ENCODE measurements at places on chromosomes 2 and 18.

DNA sequence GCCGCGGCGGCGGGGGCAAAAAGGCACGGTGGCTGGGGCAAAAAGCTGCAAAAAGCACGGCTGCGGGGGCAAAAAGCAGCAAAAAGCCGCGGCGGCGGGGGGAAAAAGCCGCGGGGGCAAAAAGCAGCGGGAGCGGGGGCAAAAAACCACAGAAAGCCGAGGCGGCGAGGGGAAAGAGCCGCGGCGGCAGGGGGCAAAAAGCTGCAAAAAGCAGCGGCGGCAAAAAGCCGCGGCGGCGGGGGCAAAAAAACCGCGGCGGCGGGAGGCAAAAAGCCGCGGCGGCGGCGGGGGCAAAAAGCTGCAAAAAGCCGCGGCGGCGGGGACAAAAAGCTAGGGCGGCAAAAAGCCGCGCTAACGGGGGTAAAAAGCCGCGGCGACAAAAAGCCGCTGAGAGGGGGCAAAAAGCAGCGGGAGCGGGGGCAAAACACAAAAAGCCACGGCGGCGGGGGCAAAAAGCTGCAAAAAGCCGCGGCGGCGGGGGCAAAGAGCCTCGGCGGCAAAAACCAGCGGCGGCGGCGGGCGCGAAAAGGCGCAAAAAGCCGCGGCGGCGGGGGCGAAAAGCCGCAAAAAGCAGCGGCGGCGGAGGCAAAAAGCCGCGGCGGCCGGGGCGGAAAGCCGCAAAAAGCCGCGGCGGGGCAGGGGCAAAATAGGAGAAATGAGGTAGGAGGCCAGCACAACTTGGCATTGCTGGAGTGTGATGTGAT lies 123.4 kb downstream of the ANKRD30BL start:
- no peak for DNase-seq

DNA sequence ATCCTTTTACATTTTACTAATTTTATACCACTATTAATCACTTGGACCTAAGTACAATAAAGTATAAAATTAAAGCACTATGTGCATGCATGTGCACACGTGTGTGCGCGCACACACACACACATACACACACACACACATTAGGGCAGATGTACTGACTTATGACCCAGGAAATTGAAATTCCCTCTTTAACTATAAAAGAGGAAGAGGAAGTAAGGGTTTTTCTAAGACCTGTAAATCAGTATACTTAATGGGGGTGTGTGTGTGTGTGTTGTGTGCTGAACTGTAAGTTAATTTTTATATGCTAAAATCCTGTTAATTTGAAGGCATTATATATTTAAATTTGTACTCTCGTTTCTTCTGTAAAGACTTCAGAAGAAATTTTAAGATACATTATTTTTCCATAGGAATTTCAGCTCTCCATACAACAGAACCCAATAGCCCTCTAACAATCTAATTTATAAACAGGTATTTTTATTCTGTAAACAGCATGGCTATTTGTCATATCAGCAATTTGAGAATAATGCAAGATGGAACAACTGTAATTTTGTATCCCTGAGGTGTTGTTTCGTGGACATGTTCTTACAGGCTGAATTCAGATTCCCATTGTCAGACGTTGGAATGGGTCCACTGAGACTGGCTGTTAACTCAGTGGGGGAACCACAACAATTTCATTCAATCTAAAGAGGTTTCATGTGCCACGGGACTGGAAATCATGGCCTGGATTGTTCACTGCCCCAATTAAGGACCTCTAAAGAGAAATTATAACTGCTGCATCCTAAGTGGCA lies 90.9 kb downstream of the PLA2R1 start:
- DNase-seq = no peak

DNA sequence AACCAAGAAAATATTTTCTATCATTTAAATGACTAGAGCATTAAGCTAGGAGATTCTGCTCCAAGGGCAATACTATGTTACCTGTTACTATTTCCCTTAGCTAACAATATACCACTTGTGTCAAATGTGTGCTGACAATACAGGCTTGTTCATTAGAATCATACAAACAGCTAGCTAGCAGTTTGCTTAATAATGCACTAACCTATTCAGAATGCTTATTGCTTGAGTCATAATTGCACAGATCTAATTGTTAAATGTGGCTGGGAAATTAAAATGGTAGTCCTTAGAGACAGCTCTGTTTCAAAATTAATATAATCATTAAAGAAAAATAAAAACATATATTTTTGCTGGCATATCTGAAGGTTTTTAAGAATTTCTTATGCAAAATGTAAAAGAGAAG lies 344.2 kb downstream of the ERBB4 start:
- DNase-seq = no peak

- no peak for DNase-seq
Measured at GRCh38 chr2:101188683-101189405, 37.7 kb upstream of the TBC1D8 start.

- no peak for DNase-seq
Measured at GRCh38 chr18:9353596-9353995, 19.0 kb downstream of the TWSG1 start.

DNA sequence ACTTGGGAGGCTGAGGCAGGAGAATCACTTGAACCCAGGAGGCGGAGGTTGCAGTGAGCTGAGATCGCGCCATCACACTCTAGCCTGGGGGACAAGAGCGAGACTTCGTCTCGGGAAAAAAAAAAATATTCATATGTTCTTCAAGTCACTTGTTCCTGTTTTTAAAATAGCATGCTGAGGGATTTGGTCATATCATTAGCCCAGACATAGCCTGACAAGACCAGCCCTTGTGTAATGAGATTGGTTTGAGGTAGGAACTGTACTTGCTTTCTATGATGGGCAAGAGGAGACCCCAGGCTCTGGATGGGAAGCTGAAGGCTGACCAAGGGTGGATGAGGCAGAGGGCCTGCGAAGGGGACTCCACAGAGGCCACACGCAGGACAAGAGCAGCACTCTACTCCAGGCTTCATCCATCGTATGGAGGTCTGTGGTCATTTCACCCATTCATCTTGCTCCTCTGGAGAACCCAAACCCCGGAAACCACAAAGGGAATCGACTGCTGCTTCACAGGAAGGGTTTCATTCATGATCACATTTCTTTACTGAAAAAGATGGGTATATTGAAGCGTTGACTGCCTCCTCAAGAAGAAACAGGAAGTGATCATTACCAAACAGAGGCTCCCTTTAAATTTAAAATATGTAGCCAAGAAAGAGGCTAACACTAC lies 87.1 kb upstream of the ZNF397 start:
- no peak for DNase-seq

GRCh38 chr2:64126601-64127000 lies 17.6 kb downstream of the PELI1 start:
- DNase-seq = no peak

GRCh38 chr18:23540867-23541266 lies 37.6 kb downstream of the RMC1 start:
- DNase-seq = no peak

GRCh38 chr18:53795610-53796009 lies 428.9 kb downstream of the MBD2 start:
- DNase-seq = no peak

DNA sequence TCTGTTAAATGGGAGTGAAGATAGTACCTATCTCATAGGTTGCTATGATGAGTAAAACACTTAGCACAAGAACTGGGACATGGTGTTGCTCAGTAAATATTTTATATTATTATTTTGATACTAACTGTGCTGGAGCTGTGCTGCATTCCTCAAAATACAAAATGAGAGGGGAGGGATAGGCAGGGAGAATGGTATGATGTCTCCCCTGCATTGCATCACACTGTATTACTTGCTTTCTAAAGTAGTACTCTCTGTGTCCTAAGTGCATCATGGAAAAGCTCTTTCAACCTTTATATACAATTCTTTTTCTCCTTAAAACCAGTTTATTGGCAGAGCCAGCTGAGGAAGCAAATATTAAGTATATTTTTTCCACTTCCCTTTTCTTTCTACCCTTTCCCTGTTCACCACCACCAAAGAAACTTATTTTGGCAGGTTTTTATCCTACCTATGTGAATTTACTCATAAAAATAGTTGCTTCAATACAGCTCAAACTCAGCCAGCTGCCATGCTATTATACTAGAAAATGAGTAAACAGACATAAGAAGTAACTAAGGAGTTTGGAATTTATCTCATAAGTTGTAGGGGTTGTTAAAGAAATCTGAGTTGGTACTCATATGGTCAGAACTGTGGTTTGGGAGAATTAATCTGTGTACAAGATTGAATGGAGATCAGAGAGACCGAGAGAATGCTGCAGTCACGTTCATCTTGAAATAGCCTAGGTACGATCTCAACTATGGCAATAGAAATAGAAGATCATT lies 60.3 kb downstream of the EHBP1 start:
- DNase-seq = no peak

DNA sequence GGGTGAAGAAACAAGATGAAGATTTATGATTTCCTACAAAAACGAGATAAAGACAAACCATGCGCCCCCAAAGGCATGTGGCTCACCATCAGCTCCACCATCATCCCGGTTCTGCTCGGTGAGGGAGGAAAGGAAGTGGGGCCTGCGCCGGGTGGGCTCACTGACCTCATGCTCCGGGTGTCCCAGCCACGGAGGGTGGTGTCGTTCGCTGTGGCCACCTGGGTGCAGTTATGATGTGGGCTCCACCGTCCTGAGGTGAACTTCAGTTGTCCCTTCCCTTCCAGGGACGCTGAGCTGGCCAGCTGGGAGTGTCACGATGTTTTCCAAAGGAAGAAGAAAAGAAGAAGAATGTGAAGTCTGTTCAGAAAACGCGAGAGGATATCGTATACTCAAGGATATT lies 180.9 kb downstream of the EIPR1 start:
- DNase-seq = no peak

- DNase-seq = no peak
Measured at GRCh38 chr2:184534986-184535385, 63.3 kb upstream of the ZNF804A start.

- DNase-seq = no peak
Measured at GRCh38 chr18:8142131-8142711, 467.0 kb upstream of the RAB12 start.

DNA sequence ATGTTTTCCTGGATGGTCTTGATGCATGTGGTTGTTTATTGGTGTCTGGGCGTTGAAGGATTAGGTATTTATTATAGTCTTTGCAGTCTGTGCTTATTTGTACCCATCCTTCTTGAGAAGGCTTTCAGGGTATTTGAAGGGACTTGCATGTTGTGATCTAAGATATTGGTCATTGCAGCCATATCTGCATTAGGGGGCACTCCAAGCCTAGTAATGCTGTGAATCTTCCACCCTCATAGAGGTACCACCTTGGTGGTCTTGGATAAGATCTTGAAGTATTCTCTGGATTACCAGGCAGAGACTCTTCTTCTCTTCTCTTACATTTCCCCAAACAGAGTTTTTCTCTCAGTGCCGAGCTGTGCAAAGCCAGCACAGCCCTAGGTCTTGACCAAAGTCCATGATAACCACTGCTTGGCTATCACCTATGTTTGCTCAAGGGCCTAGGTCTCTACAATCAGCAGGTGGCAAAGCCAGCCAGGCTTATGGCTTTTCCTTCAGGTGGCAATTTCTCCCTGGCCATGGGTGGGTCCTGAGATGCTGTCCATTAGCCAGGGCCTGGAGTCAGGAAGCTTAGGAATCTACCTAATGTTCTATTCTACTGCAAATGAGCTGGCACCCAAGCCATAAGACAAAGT lies 15.4 kb upstream of the PPP1R1C start:
- DNase-seq = no peak

DNA sequence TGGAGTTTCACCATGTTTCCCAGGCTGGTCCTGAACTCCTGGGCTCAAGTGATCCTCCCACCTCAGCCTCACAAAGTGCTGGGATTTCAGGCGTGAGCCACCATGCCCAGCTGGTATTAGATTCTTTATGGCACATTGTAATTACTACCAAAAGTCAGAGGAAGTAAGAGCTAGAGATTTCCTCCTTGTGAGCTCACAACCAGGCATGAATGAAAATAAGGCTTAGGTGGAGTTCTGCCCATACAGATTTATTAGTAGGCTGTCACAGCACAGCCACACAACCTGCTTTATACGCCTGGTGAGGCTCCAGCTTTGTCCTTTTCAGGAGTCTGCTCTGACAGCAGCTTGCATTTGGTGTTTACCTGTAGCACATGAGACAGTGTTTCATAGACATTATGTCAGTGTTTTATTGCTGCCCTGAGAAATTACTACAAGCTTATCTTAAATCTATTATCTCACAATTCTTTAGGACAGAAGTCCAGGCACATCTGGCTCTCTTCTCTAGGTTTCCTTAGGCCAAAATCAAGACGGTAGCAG lies 156.6 kb downstream of the TANC1 start:
- DNase-seq = no peak
